NCI-H2081 (cell line): ENCODE measurements at places on chromosomes 2 and 18.

DNA sequence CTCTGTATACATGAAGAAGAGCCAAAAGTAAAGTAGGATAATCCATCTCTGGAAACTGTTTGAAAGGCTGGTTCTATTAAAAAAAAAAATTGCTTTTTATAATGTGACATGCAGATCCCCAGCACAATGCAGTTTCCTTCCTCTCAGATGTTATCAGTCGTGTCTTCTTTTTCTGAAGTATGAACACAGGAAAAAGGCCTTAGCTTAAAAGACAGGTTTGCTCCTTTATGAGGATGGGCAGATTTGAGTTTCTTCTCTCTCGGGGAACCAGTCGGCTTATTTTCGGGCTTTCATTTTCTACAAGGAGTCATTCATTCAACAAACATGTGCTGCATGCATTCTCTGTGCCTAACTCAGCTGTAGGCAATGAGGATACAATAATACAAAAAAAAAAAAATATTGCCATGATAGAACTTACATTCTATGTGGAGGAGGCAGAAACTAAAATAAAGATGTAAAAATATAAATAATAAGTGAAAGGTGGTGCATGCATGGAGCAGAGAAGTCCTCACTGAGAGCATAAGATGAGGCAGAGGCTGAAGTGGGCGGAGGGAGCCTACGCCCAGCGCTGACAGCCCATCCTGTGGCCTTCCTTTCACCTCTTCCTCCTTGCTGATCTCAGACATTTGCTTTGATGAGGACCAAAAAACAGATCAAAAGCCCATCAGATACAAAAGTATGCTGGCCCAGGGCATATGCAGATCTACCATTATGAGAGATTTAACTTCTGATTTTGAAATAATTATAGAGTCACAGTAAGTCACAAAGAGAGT is at the start of gene CD226:
TSS of gene CD226 (minus strand) at position 513 of the 773 bp plus-strand sequence. CDS start at position 46, 467 bp downstream.
- no peak for DNase-seq

- DNase-seq, result no peak
Measured at GRCh38 chr2:43086451-43087221, 139.8 kb downstream of the ZFP36L2 start.

DNA sequence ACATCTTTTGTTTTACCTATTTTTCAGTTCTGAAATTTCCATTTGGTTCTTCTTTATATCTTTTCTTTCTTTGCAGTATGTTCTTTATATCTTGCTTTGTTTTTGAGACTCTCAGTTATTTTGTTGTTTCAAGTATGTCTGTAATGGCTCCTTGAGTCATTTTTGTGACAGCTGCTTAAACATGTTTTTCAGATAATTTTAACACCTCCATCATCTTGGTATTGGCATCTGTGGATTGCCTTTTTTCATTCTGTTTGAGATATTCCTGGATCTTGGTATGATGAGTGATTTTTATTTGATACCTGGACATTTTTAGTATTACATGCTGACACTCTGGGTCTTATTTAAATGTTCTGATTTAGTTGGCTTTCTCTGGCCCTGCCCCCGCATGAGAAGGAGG is 89.5 kb downstream of the NCOA1 start:
- DNase-seq, result no peak

DNA sequence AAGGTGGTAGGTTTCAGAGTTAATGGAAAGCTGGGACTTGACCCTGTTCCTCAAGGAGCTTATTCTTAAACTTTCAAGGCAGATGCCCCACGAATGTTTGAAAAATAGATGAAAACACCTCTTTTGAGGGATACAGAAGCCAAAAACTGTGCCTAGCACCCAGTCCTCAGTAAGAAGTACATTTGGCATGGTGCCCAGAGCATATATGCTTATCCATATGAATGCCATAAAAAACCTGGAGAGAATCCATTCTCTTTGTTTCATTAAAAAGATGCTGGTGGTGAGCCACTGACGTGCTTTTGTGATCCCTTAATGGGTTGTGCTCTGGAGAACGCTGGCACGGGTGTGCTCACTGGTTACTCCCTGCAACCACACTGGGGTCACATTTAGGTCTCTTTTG is 69.0 kb downstream of the IL1R2 start:
- no peak for DNase-seq

DNA sequence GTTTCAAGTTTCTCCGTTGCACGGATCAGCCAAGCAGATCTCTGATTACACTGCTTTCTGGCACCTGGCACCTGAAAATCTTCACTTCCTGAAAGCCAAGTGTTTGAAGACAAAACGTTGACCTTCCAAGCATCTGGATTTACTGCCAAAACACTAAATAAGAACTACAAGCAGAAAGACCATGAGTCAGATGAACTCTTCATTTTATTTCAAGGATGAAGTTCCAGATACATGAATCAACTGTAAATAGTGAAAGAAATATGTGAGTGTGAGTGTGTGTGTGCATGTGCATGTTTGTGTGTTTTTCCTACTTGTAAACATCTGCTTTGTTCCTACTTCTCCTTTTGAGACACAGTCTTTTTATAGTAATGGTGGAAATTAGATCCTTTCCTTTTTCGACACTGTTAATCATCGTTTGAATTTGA is 60.0 kb upstream of the DTNA start:
- no peak for DNase-seq

DNA sequence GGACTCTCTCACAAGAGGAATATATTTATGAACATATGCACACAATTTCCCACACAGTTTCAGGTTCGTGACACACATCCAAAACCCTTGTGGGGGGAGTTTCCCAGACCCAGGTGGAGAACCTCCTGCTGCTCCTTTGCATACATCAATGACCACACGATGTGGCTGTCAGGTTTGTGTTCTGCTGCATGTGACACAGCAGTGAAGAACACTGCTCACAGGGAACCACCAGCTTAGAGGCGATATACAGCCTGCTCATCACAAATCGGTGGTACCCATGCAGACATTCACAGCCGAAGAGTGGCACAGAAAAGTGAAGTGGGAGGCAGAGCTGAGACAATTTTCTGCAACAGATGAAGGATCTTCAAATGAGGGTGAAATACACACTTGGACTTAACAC is 175.6 kb upstream of the ZFP36L2 start:
- DNase-seq, result no peak

GRCh38 chr2:160258492-160258805 is 58.4 kb upstream of the ITGB6 start:
- no peak for DNase-seq

- DNase-seq, result no peak
Measured at GRCh38 chr2:177289824-177290628, 25.5 kb upstream of the NFE2L2 start.

GRCh38 chr18:22046473-22046872 is 122.9 kb upstream of the GATA6 start:
- DNase-seq, result no peak

- no peak for DNase-seq
Measured at GRCh38 chr18:13319629-13320028, 101.1 kb downstream of the LDLRAD4 start.

- no peak for DNase-seq
Measured at GRCh38 chr2:54041135-54041534, 70.3 kb upstream of the PSME4 start.

DNA sequence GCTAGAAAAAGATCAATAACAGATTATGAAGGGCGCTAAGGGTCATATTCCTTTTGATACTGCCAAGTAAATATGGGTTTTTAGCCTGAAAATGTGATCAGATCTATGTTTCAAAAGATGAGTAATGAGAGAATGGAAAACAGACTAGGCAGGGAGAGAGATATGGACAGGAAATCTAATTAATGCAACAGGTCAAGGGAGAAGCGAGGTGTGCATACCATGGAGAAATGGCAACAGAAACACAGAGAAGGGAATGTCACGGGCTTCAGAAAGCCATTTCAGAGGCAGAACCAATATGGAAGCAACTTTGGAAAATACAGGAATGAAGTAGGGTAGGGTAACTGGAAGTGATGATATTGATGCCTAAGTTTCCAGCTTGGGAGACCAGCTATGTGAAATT is 69.3 kb downstream of the SIGLEC15 start:
- no peak for DNase-seq

DNA sequence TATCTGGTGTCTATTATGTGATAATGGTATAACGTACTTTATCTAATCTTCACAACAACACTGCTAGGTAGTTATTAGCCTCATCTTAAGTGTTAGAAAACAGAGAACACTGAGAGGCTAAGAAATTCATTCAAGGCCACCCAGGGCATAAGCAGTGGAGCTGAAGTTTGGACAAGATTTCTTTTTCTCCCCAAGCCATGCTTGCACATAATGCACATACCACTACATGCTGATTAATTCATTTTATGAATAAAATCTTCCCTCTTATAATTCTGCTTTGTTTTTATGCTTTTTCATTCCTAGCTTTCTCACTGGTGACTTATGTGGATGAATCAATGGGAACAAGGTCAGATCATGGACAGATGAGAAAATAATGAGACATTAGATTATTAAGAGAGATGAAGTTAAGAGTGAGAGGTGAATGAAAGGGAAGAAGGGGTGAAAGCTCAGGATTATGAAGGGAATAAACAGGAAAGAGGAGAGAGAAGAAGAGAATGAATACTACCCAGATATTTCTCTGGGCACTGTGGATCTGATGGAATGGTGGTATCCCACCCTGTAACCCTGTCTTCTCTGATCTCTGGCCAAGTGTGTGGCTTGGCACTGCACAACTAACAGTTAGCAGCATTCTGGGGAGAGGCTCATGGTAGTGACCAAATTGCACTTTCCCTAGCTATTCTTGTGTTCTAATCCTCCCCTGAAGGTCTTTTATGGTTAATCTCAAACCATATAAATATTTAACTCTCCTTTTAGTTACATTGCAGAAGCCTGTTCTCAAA is 17.7 kb upstream of the GALNT3 start:
- DNase-seq, result no peak

- DNase-seq, result no peak
Measured at GRCh38 chr2:159110784-159111183, 142.3 kb downstream of the TANC1 start.

DNA sequence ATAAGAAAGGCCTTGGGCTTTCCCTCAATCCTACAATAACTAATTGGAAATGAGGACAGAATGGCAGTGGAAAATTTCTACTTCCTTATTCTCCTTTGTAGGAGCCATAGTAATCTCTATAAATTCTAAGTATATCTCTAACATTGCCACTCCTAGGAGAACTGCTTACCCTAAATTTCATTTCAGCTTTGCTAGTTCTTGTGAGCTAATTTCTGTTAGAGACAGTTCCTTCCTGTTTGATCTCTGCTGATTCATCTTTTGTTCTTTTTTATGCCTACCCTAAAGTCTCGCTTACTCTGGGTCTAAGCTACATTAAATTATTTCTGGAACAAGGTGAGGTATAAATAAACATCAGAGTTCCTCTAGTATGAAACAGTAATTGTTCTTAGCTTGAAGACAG is 25.7 kb downstream of the ABHD3 start:
- DNase-seq, result no peak

GRCh38 chr2:177633910-177634294 is 241.3 kb downstream of the AGPS start:
- DNase-seq, result no peak

DNA sequence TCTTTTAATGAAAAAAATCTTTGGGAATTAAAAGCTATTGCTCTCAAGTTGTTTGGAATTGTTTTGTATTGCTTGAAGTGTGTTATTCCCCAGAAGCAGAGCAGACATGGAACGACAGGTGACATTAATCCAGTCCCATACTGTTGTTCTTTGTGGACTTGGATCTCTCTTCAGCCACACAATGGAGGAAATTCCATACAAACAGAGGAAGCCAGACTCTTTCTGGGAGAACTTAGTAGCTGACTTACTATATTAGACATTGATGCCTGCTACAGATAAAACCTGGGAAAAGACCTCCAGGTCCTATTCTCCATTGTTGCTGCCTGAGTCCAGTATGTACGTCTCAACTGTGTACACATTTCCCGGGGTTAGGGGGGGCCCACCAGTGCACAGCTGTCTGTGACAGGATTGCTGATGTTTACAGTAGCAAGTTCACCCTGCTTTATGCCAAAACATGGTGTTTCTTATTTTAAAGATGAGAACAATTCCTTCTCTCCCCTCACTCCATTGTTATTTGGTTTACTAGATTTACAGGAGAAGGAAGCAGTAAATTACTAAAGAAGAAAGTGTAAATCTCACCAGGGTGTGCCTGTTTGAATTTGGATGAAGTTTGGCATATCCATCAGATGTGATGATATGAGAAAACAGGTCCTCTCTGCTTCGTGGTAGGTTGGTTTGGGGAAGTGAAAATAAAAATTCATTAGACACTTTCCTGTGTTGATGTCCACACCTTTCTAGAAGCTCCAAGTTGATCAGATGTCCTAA is 142.4 kb upstream of the RBBP8 start:
- no peak for DNase-seq

DNA sequence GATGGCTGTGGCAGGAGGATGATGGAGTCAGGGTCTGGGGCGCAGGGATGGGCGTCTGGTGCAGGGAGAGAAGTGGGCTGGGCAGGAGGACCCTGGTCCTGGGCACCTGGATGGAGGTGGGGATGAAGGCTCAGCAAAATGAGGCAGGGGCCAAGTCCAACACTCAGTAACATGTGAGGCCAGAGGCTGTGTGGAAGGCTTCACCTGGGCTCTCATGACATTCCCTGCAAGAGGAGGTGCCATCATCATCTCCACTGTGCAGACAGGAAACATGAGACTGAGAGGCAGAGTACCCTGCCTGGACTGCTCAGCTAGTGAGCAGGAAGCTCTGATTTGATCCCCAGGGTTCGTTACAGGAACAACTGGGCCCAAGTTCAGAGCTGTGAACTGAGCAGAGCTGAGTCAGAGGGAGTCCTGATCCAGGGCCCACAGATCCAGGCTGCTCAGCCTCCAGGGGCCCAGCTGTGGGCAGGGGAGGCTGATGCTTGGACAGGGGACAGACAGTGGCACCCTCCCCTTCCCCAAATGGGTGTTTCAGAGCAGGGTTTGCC is 36.9 kb downstream of the HJURP start:
- DNase-seq, result no peak

- no peak for DNase-seq
Measured at GRCh38 chr2:111054791-111055691, 65.7 kb upstream of the BCL2L11 start.

- DNase-seq, result no peak
Measured at GRCh38 chr2:102103284-102103683, 39.3 kb upstream of the IL1R1 start.

GRCh38 chr2:95294579-95295250 is 2.4 kb upstream of the KCNIP3 start:
- no peak for DNase-seq

- DNase-seq, result no peak
Measured at GRCh38 chr2:102444233-102444632, 21.3 kb downstream of the IL18RAP start.

GRCh38 chr2:41933046-41933420 is 114.8 kb upstream of the PKDCC start:
- DNase-seq, result no peak

DNA sequence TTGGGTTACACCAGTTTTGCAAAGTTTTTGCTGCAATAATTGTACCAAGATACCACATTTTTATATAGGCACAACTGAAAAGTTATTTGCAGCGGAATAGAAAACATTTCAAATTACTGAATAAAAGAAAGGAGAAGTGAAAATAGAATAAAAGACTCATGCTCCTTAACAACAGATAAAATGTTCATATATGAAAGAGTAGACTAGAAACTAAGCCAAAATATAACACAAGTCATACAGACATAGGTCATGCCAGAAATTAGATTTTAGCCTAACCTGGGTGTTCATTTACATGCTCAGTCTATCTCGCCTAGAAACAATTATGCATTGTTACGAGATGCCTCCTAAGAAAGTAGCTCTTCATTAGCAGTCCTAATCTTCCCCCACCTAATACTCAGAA is 16.4 kb upstream of the MAP3K20 start:
- DNase-seq, result no peak

- DNase-seq, result no peak
Measured at GRCh38 chr2:45085487-45085886, 76.2 kb upstream of the SIX2 start.

GRCh38 chr2:30464544-30465170 is 17.6 kb downstream of the LCLAT1 start:
- DNase-seq, result no peak
